ENCODE measurements at places on chromosomes 5 and 9. TPM values are rescaled to one million over a fixed set of nuclear protein-coding genes. Genes with fewer than 3 reads are reported as not detected.

Gene LAMC3
- not detected for total RNA-seq

Gene RANBP3L
- total RNA-seq: not detected

Gene SVEP1
- 0.56 TPM for total RNA-seq

Gene KCNIP1
- 2.8 TPM for total RNA-seq

Gene IL9
- not detected for total RNA-seq

Gene EPB41L4B
- total RNA-seq: 6.2 TPM

Gene SEMA5A
- 11.9 TPM for total RNA-seq

Gene HMCN2
- total RNA-seq: 0.15 TPM

Gene PCDHB7
- 0.21 TPM for total RNA-seq

Gene ARID3C
- total RNA-seq: 5.3 TPM

Gene F12
- total RNA-seq: 2.0 TPM

Gene GDF9
- total RNA-seq: 0.46 TPM

Gene SPATA31E1
- not detected for total RNA-seq

Gene FRRS1L
- 4.3 TPM for total RNA-seq

Gene RAB3C
- 3.8 TPM for total RNA-seq

- DNase-seq: no peak
Measured at GRCh38 chr5:10213316-10213715, 36.4 kb downstream of the ATPSCKMT start.

DNA sequence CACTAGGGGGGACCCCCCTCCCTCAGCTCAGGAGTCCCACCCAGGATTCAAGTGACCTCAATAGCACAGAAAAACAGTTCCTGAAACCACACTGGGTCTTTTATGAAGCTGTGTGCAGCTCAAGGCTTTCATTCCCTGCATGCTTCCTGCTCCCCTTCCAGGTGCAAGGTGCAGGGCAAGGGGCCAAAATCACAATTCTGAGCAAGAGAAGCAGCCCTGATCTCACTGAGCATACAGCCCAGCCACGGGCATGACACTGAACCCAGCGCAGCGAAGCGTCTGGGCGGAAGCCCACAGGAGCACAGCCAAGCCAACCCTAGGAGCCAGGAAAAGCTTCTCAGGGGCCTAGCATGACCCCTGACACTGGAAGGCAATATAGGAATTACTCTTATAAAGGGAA is 62.9 kb downstream of the IRX2 start:
- no peak for DNase-seq

DNA sequence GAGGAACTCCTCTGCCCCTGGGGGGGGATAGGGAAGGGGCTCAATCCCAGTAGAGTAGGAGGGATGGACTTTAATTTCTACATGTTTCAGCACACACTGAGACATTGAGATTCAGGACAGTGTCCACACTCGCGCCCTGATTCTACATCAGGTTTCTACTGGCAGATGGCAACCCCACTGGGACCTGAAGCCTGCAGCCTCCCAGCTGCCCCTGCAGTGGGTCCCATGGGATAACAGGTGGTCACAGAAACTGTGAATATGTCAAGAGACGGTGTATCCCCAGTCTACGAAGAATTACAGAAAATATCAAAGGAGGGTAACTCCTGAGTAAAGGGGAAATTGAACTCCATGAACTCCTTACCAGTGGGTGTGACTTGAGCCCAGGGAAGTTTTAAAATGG is 2.4 kb upstream of the TERT start:
- DNase-seq: no peak

DNA sequence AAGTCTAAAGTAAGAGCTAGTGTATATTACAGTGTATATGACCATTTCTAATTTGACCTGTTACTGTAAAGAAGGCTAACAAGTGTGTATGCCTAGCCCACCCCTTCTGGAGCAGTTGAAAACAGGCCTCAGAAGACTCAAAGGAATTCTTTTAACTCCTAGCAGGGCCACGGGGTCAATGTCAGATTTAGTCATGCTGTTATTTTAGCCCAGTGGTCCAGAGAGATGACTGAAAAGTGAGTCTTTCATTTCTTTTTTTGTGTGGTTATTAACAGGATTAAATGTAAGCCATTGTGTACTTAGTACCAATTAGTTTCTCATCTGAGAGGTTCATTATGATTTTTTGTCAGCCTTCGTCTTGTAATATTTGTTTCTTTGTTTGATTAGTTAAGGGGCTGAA is 24.4 kb downstream of the ZCCHC7 start:
- DNase-seq: peak; percentile 45

- no peak for DNase-seq
Measured at GRCh38 chr9:106961623-106962022, 98.7 kb downstream of the ZNF462 start.

GRCh38 chr9:20111173-20111843 is 322.5 kb upstream of the SLC24A2 start:
- DNase-seq: no peak

DNA sequence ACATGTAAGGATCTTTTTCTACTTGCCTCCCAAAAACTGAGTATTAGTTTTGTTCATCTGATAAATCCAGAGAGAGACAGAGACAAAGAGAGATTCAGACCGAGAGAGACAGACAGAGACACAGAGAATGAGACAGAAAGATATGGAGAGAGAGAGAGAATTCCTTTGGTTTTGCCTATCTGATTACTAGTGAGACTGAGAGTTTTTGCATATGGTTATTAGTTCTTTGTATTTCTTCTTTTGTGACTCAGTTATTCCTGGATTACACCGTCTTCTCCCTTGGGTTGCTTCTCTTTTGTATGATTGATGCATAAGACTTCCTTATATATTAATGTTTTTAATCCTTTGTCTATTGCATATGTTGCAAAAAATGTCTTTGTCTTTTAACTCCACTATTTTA is 91.2 kb upstream of the SPATA31C2 start:
- no peak for DNase-seq

GRCh38 chr5:23466401-23466912 is 41.0 kb upstream of the PRDM9 start:
- peak; percentile 2 for DNase-seq

- no peak for DNase-seq
Measured at GRCh38 chr5:97418462-97418861, 235.4 kb upstream of the RIOK2 start.

DNA sequence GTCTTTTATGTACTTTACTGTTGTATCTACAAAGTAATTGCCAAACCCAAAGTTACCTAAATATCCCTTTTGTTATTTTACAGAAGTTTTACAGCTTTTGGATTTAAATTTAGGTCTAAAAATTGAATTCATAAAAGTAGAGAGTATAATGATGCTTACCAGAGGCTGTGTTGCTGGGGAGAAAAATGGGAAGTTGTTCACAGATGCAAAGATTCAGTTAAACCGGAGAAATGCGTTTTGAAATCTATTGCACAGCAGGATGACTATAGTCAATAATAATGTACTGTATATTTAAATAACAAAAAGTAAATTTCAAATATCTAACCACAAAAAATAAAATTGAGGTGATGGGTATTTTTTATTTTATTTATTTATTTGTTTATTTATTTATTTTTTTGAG is 2.6 kb upstream of the ANKRD18A start:
- DNase-seq: no peak

DNA sequence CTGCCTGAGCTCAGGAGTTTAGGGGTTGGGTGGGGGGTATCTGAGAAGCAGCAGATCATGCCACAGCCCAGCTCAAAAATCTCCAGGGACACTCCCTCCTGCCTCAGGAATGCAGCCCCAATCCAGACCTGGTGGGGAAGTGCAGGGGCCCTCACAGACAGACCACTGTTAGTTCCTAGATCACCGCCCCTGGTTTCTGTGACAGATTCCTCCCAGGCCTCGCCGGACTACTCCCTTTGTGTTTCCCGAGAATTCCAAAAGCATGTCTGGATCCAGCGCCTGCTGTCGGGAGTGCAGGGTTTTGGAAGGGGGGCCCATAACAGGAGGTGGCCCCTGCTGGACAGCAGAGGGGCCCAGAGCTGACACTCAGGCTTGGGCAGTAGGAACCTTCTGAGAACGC is 74.5 kb downstream of the CTSL start:
- peak; percentile 35 for DNase-seq

GRCh38 chr9:952546-952945 is 23.9 kb upstream of the DMRT3 start:
- DNase-seq: no peak

GRCh38 chr9:32725066-32725860 is 58.1 kb upstream of the TMEM215 start:
- no peak for DNase-seq

- peak; percentile 13 for DNase-seq
Measured at GRCh38 chr5:147442224-147442623, 67.6 kb downstream of the DPYSL3 start.

GRCh38 chr9:135816651-135816970 is 90.7 kb downstream of the CAMSAP1 start:
- no peak for DNase-seq

DNA sequence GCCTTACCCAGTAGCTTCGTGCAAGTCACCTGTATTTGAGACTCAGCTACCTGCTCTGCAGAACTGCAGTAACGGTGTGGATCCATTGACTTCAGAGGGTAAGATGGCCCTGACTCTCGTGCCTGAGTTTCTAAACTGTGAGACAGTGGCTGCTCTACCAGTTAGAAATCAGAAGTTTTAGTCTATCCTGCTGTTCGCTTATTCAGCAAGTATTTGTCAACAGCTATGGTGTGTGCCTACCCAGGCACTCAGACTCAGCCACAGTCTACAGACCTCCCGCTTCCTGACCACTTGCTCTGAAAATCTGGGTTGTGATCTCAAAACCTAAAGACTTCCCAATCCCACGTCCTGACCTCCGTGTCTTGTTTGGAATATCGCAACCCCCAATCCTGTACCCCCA is 13.5 kb downstream of the AQP3 start:
- no peak for DNase-seq

DNA sequence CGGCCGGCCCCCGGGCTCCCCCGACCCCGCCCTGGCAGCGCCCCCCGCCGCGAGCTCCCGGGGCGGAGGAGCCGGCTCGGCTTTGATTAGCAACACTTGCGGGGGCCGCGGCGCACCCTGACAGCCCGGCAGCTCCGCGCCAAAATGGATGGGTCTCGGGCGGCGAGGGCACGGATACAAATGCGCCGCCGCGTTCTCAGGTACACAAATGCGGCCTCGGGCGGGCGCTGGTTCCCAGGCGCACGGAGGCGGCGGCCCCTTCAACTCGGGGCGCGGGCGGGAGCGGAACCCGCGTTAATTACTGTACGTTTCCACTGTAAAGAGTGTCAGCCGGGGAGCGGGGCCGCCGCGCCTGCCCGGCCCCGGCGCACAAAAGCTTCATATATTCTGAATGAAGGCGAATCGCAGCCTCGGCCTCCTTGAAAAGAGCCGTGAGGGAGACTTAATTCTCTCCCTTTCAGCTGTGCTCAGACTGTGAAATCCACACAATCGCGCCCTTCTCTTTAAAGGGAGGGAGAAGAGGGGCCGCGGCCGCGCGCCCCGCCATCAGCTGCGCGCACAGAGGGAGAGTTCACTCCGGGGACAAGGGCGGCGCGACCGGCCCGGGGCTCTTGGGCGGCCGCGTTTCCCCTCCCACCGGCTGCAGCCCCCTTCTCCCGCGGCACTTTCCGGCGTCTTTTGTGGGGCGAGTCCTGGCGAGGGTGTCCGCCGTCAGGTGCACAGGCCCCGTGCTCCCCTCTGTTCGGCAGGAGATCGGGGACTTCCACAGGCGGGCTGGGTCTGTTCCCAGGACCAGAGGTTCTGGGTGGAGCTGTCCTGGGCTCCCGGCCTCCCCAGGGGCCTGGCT is 27.0 kb downstream of the MSX2 start:
- peak; percentile 83 for DNase-seq
